ENCODE measurements at places on chromosomes 12 and 14.

GRCh38 chr12:23536293-23536692 lies 413.2 kb downstream of the SOX5 start:
- DNase-seq: no peak

- no peak for DNase-seq
These were observed 10.4 kb upstream of the PLEKHG3 start for GRCh38 chr14:64693810-64694165.

- DNase-seq: no peak
These were observed 144.1 kb upstream of the BTG1 start for GRCh38 chr12:92289629-92290349.

DNA sequence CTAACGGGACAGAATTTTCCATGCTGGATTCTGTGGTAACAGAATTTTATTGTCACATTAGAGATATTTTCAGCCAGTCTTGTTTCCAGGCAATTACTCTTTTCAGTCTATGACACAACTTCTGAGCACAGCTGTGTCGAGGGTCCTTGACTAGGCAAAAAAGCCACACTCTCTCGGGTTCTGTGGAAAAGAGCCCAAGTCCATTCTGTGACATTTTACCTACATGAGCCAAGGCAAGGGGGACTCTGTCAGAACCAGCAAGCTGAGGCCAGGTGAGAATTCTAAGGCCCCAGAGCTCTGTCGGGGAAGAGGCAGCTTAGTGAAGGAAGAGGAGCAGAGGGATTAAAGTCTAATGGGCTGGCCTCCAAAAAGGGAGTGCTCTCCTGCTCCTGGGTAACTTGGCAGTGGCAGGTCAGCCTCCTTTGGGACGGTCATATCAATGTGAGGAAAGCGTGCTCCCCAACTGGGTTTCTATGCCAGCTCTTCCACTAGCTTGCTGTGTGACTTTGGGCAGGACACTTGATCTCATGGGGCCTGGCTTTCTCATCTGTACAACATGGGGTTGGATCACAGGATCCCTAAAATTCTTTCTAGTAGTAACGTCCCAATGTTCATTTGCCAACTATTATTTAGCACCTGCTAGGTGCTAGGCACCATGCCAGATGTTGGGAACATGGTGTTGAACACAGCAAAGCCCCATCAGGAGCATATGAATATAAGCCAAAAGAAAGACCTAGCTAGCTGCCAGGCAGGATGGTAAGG lies 16.0 kb upstream of the RIC8B start:
- DNase-seq: no peak

DNA sequence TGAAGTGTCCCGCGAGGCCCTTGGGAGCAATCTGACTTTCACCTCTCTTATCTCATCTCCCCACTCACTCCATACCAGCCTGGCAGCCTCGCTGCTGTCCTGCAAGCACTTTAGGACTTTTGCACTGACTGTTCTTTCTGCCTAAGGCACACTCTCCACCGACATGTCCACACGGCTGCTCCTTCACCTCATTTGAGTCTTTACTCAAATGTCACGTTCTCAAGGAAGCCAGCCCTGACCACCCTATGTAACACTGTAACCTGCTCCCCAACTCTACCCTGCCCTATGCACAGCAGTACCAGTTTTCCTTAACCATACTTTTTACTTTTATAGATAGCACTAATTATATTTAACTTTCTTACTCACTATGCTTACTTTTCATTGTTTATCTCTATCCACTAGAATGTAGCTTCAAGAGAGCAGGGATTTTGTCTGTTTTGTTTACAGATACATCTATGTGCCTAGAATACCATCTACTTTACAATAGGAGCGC lies 32.0 kb downstream of the PRKD1 start:
- DNase-seq: no peak

DNA sequence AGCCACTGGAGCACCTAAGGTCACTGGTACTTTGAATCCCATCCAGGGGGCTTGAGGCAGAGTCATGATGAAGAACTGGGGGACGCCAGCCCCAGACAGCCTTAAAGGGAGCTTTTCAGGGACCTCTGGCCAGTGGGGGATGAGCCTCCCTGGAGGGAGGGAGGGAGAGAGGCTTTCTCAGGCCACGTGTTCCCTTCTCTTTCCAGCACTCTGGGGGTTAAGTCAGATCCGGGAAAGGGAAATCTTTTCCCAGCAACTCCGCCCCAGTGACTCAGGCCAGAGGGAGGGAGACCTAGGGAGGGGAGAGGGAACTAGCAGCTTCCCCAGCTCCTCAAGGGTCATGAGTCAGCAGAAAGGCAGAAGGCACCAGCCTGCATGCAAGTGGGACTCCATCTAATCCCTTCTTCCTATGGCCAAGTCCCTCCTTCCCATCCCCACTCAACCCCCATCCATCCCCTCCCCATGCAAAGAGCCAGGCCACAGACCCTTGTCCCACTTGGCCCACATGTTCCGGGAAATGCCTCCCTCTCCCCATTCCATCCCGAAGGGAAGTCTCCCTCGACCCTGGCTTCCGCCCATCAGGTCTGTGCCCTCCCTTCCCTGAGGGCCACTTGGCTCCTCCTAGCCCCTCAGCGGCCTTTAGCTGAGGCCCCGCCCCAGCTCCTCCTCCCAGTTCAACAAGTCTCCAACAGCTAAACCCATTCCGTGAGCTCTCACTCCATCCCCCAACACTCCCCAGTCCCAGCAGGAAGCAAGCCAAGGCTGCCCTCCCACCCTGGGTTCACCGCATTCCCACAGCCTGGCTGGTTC lies 5.6 kb downstream of the TNFRSF1A start:
- DNase-seq: peak; percentile 63

DNA sequence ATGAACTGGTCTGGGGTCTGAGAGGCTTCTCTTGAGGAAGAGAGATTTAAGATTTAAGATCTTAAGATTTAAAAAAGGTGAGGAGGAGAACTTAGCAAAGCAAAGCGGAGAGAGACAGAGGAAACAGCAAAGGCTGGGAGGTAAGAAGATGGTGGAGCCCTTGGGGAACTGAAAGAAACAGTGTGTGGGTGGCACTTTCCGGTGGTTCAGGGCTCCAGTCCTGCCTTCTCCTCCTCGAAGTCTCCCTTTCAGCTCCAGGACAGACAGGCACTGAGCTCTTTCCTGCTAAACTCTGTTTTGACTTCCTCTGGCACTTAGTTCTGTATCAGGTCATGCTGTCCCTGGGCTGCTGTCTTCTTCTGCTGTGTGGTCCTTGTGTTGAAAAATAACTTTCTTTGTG lies 298.7 kb upstream of the SRRM4 start:
- DNase-seq: peak; percentile 26

DNA sequence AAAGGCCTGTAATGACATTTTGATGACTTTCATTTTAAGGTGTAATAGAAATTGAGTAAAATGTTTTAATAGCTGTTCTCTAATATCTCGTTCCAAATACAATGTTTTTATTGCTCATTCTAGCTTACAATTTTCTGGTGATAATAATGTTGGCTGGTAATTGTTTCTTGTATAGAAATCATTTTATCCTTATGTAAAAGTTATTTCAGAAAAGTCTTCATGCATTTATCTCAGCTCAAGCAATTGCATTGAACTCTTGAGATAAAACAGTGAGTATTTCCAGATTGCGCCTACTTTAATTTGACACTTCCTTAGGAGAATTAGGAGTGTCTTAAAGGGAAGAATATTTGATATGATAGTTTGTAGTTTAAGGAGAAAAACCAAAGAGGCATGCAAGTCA lies 4.0 kb downstream of the RMST start:
- no peak for DNase-seq

GRCh38 chr12:104340925-104341611 lies 37.5 kb downstream of the EID3 start:
- DNase-seq: no peak

- DNase-seq: peak; percentile 32
These were observed 56.8 kb upstream of the LRRK2 start for GRCh38 chr12:40168001-40168400.

DNA sequence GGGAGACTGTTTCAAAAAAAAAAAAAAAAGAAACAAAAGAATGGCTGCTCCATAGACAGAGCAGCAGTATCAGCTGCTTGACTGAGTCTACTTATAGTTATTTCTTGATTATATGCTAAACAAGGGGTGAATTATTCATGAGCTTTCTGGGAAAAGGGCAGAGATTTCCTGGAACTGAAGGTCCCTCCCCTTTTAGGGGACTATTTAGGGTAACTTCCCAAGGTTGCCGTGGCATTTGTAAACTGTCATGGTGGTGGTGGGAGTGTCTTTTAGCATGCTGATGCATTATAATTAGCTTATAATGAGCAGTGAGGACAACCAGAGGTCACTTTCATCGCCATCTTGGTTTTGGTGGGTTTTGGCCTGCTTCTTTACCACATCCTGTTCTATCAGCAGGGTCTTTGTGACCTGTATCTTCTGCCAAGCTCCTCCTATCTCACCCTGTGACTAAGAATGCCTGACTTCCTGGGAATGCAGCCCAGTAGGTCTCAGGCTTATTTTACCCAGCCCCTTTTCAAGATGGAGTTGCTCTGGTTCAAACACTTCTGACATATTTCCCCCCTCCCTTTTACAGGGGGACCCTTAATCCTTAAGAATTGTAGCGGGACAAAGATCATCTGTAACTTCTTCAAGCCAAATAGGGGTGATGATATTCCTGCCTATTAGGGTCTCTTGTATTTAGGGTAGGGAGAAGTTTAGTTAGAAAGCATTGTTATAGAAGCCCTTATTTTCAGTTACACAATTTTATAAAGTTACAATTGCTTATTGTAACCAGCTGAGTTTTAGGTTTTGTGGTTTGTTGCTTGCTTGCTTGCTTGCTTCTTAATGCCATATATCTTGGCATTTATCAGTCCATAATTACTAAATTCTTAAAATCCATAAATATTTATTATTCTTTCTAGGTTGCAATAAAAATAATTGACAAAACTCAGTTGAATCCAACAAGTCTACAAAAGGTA lies 42.5 kb downstream of the MARK3 start:
- no peak for DNase-seq

GRCh38 chr14:32102968-32103367 lies 25.9 kb downstream of the ARHGAP5 start:
- DNase-seq: no peak

- DNase-seq: no peak
These were observed 130.9 kb upstream of the DAAM1 start for GRCh38 chr14:59057551-59057950.

DNA sequence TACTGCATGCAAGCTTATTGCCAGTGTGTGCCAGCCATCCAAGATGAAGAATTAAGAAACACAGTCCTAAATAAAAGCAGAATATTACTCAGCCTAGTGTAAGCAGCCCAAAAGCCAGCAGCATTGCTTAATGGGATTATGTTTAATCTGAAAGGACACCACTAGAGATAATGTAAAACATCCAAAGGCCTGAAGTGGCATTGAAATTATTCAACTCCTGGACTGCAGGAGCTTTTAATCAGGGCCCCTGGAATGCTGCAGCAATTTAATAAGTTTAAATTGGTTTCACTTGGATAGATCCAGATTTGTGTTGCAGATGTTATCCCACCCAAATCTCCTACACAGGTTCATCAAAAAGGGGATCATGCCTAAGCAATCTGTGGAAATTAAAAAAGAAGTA lies 193.0 kb downstream of the C12orf50 start:
- DNase-seq: no peak

GRCh38 chr14:61147831-61148549 lies 133.1 kb downstream of the TMEM30B start:
- DNase-seq: no peak

DNA sequence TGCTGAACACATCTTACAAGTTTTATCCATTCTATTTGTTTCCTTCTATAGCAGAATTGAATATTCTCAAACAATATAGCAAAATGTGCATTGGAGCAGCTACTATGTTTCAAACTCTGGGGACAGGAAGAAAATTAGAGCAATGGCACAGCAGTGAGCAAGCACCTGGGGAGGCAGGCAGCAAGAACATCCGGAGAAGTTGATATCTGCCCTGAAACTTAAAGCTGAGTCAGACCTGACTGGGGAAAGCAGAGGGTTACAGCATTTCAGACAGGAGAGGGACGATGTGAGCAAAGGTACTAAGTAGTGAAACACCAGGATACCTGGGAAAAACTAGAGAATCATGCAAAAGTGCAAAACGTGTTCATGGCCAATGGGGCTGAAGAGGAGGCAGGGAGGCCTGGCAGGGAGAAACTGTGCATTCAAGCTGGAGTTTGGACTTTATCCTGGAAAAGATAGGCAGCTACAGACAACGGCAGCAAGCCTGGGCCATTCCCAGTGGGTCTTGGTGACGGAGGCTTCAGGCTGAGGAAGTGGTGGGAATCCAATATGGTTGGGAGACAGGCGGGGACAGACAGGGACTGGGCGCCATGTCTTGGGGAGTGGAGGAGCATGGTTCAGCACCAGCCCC lies 118.0 kb upstream of the CDKN3 start:
- no peak for DNase-seq

- DNase-seq: no peak
These were observed 1139.4 kb downstream of the TMEM121 start for GRCh38 chr14:106665814-106666213.

DNA sequence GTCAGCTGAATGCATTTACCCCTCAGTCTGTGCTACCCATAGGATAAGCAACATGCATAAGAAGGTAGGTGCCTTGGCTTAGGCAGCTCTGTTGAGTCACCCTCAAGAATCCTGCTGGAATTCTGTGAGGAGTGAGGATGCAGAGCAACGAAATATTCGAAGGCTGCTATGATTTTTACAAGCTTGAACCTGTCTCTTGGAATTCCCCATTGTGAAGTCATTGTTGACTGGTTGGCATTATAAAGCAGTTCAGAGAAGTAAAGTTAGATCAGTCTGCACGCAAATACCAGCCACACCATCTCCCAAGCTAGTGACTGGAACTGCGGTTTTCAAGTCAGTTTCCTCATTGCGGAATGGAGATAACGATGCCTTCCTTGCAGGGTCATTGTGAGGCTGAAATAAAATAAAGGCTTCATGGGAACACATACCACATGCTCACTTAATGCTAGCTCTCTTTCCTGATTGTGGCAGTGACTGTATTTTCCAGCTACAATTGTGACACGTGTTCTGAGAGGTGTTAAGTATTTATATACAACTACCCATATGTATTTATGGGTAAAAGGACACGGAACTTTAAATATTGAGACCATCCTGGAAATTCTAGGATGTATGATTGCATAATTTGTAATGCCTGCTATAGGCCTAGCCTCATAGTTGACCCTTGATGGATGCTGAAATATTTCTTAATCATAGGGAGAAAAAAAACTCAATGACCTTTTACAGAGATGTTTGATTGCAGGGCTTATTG lies 96.7 kb downstream of the ETV6 start:
- DNase-seq: no peak

DNA sequence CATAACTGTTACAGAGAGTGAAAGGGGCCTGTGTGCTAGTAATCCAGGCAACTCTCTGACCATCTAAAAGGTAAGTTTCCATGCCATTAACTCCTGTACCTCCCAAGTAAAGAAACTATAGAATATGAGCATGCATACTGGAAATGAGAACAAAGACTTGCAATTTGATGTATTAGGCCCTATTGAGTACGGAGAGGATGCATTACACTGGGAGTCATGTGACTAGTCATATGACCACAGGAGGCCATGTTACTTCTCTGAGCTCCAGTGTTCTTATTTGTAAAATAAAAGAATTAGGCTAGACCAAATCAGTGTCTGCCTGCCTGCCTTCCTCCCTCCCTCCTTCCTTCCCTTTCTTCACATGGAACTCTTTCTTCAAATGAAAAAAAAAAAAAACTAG lies 440.1 kb upstream of the CCDC196 start:
- no peak for DNase-seq

- DNase-seq: no peak
These were observed 95.1 kb downstream of the NT5DC3 start for GRCh38 chr12:103745962-103746361.
